Left hindlimb (tissue), 1 donor: ENCODE measurements at places on chromosomes 1 and 21.

DNA sequence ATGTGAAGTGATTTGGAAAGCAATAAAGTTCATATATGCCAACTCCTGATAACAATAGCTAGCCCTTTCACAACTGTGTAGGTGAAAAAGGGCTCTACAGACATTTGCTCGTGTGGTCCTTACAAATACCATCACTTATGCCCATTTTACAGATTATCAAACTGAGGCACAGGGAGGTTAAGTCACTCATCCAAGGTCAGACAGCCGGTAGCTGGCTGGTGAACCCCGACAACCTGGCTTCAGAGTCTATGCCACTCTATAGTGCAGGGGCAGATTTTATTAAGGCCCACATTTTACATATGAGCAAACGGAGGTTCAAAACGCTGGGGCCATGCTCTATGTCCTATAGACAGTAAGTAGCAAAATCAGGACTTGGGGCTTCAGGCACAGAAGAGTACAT, 280.5 kb downstream of the RRAGC start:
- DNase-seq = no peak

GRCh38 chr1:40396420-40396819, 22.9 kb downstream of the SMAP2 start:
- no peak for DNase-seq

DNA sequence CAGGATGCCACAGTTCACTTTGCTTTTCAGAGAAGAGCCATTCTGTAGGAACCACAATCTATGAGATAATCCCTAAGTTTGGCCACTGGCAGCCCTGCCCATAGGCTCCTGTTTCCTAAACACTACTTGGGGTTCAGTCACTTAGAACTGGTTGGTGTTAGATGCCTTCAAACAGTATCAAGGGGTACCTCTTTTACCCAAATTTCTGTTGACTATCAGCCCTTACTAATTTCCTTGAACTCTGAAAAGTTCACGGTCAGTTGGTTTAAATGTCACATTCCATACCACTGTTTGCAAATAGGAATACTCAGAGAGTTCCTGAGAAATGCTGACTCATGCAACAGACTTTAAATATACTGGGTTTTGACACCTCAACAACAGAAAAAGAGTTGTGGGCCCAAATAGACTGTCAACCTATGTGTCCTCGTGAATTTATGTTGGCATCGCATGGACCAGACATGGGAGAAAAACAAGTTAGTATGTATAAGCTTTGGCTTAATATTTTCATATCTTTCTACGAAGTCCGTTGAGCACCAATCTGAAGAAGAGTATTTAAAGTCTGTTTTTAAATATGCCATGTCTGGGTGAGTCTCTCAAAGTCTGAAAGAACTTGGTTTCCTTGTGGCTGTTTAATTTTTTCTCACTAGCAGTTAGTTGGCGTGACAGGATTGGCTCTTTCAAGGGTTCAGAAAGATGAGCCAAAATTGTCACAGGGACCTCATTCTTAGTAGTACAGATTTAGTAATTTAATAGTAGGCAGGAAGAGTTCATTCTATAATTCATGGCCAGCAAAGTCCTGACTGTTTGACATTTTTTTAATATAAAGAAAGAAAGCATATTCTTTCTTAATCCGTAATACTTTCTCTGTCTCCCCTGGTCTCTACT, 56.5 kb upstream of the ZNF326 start:
- DNase-seq = no peak

- DNase-seq = no peak
Measured at GRCh38 chr1:70779571-70779970, 268.0 kb downstream of the PTGER3 start.
